ENCODE measurements at places on chromosomes 7 and 10.
A peak's percentile ranks its signal among the peaks of the same experiment; 100 is the strongest.

GRCh38 chr10:35140126-35140525 is 13.5 kb downstream of the CREM start:
- no peak for DNase-seq

DNA sequence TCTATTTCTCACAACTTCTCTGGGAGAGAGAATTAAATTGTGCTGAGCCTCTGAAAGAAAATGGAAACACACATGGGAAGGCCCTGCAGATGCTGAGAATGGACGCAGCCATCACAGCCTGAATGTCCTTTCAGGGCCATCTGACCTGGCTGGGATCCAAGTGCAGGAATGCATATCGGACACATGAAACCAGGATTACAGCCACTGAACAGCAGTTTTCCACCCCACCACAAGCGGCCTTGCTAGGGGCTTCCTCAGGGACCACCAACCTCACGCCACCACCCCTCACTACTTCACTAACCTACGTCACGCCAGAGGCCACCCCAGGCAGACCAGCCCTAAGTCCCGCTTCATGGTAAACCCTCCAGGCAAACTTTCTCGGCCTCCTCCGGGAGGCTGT is 103.3 kb downstream of the DIP2C start:
- DNase-seq: no peak

- DNase-seq: peak; percentile 60
Observed at GRCh38 chr10:101601541-101601940, 13.4 kb downstream of the DPCD start.

- no peak for DNase-seq
Observed at GRCh38 chr10:119688033-119688508, 36.9 kb downstream of the BAG3 start.

DNA sequence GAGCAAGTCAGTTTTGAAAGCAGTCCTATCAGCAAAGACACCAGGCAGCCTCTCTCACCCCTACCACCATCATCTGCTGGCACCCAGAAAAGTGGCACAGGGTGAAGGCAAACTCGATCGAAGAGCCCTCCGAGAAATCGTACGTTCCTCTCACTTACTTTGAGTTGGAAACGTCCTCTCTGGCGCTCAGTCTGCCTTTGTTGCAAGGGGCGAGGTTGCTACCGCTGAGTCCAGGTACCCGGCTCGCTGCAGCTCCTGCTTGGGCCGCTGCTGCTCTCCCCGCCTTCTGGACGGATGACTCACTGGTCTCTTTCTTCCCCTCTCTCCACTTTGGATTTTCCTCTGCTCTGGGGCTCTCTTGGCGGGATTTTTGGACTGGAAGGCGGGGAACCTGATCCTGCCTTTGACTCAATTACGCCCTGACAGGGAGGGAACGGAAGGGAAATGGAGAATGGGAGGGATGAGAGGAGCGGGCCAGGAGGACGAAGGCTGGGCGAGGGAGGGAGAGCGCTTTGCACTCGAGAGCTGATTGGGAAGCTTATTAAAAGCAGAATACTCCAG is at the start of gene PTN:
PTN (minus strand) TSS at position 453 of the 561 bp plus-strand sequence. CDS start 88,760 bp downstream, outside the sequence.
- DNase-seq: peak; percentile 47

DNA sequence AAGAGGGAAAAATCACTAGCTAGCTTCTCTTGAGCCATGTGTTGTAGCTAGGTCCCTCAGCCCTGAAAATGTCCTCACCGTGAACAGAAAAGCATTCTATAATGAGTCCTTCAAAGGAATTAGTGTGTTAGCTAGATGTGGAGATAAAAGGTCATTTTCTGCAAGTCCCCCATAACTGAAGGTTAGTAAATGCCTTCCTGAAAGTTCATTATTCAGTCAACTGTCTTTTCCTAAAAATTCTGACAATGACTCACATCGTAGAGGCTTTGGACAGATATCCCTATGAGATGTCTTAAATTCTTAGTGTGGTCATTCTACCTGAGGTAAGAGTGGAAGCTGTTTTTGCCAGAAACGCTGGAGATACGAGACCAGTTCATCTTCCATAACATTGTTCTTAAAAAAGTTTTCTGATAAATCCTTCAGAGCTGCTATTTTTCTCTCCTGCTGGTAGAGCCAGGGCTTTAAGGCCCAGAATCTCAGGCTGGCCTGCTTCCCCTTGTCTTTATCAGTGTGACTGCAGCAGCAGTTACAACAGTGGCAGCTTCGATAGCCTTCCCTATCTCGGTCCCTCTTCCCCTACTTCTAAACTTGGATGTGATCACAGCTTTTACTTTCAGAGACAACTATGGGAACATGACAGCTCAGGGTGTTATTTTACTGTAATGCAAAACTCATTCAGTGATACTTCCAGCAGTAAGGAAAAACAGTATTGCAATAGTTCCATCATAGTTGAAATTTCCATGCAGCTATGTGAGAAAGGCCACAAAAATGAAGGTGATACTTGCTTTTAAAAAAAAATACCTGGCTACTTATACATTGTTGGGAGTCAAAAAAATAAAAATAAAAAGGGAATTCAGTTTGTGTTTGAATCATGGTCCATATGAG is 37.3 kb upstream of the PRKAR2B start:
- DNase-seq: no peak

DNA sequence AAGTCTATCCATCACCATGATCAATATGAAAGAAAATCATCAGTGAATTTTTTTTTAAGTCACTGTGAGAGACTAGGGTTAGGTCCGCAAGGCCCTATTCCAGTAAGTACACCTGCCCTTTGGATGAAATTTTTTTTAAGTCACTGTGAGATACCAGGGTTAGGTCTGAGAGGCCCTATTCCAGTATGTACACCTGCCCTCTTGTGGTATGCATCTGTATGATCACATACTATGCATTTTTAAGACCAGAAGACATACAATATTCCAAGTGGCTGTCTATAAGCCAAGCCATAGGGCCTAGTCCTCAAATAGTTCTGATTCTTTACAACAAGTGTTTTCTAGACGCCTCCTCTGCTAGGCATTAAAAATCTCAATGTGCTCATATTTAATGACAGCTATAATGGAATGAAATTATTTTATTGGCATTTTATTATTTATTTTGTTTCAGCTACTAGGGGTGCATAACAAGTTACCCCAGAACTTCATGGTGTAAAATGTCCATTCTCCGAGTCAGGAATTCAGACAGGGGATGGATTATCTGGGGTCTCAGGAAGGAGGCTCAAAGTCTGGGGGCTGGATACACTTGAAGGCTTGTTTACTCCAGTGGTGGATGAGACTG is 53.1 kb downstream of the TEX36 start:
- DNase-seq: no peak

- DNase-seq: no peak
Observed at GRCh38 chr7:32935558-32935957, 21.7 kb upstream of the FKBP9 start.

GRCh38 chr10:129210876-129211275 is 256.2 kb upstream of the MGMT start:
- no peak for DNase-seq

DNA sequence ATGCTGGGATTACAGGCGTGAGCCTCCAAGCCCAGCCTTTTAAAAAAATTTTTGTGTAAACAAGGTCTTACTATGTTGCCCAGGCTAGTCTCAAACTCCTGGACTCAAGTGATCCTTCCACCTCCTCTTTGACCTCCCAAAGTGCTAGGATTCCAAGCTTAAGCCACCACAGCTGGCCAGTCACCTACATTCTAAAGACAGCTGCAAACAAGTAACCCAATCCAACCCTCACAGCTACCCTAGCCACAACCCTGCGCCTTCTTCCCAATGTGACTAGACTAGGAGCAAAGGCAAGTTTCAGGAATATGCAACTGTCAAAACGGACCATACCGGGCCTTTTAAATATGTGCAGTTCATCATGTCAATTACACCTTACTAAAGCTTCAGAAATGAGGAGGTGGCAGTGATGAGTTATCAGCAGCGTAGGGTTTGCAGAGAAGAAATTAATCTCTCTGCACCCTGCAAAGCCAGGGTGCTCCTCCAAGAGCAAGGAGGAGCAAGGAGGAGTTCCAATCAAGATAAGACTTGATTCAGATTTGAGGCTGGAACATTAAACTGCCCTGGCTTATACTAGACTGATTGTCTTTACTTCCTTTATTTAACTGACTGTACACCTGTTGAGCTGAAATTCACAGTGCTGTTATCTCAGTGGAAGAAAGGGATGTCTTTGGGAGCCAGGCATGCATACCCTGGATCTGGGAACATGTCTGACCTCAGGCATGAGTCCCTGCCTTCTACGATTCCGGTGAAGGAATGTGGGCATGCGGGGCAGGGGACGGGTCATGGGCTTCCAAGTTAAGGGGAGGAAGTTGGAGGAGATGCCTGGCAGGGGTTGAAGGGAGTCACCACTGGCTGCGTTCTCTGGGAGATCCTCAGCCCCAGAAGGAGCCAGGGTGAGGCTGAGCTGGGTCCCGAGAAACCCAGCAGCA is 15.5 kb upstream of the TMEM120A start:
- no peak for DNase-seq

DNA sequence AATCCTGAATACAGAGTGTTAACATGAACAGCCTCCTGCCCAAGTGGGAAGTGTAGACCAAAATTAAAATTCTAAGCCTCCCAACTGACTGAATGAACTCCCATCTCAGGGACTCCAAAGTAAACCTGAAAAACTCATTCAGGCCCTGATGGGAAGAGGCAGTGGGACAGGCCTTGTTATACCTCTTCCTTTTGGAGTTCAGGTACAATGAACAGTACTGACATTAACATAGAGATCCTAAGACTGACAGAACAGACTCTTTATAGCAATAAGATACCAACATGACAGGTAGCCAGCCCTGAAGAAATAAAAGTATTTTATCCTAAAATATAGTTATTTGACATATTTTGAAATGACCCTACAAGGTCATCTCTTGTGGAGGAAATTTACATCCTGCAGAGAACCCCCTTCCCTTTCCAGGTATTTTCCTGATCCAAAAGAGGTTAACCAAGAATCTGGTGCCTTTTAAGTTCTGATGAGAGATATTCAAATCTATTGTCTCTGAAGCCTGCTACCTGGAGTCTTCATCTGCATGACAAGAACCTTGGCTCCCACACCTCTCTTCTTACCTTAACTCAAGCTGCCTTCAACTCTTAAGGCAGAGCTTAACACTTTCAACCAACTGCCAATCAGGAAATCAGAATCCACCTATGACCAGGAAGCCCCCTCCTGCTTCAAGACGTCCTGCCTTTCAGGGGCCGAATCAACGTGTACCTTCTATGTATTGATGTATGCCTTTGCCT is 103.3 kb upstream of the PFKP start:
- DNase-seq: no peak

GRCh38 chr10:10870523-10871241 is 147.0 kb upstream of the CELF2 start:
- DNase-seq: no peak

GRCh38 chr10:101217450-101218281 is 11.6 kb downstream of the LBX1 start:
- DNase-seq: peak; percentile 22

DNA sequence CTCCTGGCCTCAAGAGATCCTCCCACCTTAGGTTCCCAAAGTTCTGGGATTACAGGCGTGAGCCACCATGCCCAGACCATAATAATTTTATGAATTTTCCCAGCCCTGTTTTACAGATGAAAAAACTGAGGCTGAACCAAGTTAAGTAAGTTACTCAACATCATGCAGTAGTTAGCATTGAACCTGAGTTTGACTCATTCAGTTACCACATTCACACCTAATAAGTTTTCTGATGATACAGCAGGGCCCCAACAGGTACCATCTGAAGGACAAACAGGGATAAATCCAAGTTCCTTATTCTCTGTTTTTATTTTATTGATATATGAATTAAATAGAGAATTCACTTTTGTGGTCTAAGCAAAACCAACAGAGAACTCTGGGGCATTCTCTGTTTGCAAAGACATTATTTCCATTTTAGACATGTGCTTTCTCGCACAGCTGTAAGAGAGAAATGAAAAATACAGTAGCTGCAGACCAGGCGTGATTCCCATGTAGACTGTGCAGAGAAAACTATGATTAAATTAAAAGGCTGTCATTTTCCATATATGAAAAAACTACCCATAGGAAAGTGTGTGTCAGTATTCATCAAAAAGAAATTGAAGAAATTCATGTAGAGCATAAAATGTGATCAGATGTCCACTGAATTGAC is 26.6 kb downstream of the APBB1IP start:
- no peak for DNase-seq

DNA sequence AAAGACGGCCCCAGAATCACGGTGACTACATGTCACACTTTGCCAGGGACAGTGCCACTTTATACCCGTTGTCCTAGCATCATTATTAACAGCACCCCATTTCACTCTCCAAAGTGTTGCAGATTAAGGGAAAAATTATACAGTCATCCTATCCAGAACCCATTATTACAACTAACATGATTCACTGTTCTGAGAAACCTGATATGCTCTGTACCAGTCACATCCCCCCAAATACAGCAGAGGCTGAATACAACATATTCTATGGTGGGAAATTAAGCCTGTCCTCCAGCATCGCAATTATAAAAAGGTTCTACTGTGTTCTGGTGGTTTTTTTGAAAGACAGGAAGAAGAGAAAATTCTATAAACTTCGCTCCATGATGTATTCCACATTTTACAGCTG is 162.1 kb downstream of the JAZF1 start:
- no peak for DNase-seq

GRCh38 chr7:113204415-113204814 is 86.1 kb upstream of the SMIM30 start:
- DNase-seq: no peak

DNA sequence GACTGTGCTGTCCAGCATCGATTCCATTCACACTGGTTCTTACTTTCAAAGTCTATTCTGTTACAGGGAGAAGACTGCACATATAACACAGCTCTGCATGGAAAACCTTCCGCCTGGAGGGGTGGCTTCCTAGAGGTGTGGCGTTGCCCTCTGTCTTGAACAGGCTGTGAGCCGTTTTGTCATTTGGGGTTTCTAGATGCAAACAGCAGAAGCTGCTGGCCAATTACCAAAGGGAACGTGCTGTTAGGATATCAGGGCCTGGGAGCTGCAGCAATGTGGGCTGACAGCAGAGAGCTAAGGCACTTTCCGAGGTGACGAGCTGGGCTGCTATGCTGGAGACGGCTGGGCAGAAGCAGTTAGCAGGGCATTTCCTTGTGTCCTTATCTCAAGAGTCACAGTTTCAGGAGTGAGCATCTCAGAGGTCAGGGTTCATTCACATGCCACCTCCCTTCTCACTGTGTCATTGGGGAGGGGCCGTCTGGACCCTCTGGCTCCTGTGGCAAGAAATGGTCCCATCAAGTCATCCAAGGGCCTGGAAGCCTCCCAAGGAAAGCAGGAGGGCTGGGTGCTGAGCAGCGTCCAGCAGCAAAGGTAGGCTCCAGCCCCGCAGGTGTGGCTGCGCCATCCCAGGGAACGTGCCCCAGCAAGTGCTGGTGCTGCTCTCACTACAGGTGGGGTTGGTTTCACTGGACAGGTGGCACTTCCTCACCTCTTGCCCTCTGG is 106.5 kb downstream of the WDR37 start:
- no peak for DNase-seq

Measured in NCI-H524 treated with DMSO at 0.1 percent for 48 hours (cell line).